ENCODE measurements at places on chromosomes 6 and 20. TPM values are rescaled to one million over a fixed set of nuclear protein-coding genes. Genes with fewer than 3 reads are reported as not detected.

Gene SLC29A1
- total RNA-seq: 1.3 TPM

Gene GOPC
- 21.6 TPM for total RNA-seq

DNA sequence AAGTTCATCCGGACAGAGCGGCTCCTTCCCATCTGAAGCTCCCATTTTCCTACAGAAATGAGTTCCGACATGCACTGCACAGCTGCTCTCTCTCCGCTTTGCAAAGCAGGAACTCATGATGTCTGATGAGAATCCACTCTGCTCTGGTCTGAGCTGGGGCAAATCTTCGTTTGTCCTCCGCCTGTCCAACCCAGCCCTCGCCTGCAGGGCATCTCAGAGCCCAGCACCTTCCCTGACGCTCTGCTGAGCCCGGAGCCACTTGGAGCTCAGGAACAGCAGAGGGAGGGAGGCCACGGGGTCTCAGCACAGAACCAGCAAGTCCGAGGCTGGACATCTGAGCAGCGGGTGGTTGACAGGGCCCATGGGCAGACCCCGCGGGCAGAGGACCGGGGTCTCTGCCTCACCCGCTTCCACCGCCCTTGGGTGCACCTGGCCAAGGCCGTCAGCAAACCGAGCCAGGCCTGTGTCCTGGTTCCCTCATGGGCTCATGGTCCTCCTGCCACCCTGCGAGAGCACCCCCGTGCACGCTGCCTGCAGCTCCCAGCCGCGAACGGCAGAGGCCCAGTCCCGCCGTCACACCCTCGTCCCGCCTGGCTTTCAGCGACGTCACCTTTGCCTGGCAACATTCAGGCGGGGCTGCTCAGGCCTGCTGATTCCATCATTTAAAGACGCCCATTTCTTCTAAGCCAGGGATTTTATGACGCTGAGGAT is 78.5 kb upstream of the BHLHE23 start:
- no peaks in the 10 kb centered on the region for H3K4me1 ChIP-seq
- no peak overlapping the region for H3K4me3 ChIP-seq
- DNase-seq: no peak
- H3K27ac ChIP-seq: no peak overlapping the region

- H3K4me1 ChIP-seq: peaks cover 8% of the 10 kb centered on the region
- H3K36me3 ChIP-seq: peaks cover 95% of the 10 kb centered on the region
- DNase-seq: no peak
- no peak overlapping the region for H3K27ac ChIP-seq
These were observed 44.3 kb downstream of the EZR start for GRCh38 chr6:158774717-158775449.

DNA sequence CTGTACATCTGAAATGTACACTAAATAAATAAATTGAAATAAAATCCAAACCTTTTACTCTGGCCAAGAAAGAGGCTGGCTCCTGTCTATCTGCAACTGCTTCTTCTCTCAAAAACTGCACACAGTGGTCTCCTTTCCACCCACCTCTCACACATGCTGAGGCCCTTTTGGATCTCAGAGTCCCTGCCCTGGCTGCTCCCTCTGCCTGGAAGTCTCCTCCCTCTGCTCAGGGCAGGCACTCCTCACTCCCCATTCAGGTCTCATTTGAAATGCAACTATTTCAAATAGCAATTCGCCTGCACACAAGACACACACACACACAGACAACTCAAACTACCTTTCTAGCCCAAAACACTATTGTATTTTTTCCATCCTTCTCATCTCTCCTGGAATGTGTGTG is 348.8 kb downstream of the PKHD1 start:
- no peak overlapping the region for H3K4me3 ChIP-seq
- no peaks in the 10 kb centered on the region for H3K4me1 ChIP-seq
- H3K36me3 ChIP-seq: no peaks in the 10 kb centered on the region
- no peaks in the 10 kb centered on the region for H3K27me3 ChIP-seq

Data from T-cell (primary cell).